ENCODE measurements at places on chromosomes 6 and 20. TPM values are rescaled to one million over a fixed set of nuclear protein-coding genes. Genes with fewer than 3 reads are reported as not detected.

CSNK2B gene
- 94.9 TPM for polyA plus RNA-seq

LY6G6F gene
- not detected for polyA plus RNA-seq

RFX6 gene
- polyA plus RNA-seq: not detected

CRISP1 gene
- not detected for polyA plus RNA-seq

ELOVL4 gene
- polyA plus RNA-seq: 0.40 TPM

TSBP1 gene
- polyA plus RNA-seq: not detected

HS3ST5 gene
- not detected for polyA plus RNA-seq

ADTRP gene
- 1.6 TPM for polyA plus RNA-seq

DNA sequence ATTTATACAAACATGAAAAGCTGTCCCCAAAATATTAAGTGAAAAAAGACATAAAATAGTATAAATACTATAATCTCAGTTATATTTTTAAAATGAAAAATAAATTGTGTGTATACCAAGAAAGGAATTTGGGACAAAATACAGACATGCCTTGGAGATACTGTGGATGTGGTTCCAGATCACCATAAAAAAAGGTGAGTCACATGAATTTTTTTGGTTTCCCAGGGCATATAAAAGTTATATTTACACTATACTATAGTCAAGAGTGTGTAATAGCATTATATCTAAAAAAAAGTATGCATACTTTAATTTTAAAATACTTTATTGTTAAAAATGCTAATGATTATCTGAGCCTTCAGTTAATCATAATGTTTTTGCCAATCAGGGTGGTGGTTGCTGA lies 17.4 kb upstream of the SDHAF4 start:
- DNase-seq: no peak

DNA sequence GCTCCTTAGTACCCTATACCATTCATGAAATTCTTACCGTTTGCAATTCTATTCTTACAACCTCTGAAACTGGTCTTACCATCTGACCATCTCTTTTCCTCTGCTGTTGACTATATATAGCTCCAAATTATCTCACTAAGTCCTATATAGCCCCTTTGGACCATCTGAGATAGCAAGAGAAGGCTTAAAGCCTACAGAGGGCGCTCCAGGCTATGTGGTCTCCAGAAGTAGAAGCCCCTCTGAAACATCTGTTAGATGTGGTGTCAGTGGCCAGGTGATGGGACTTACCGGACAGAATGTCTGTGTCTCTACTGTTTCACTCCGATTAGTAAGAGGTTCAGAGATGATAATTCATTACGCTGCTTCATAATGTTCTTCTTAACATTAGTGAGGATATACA lies 140.7 kb upstream of the BMP2 start:
- no peak for DNase-seq

- DNase-seq: no peak
These were observed 70.9 kb downstream of the ATG5 start for GRCh38 chr6:106254636-106255035.

DNA sequence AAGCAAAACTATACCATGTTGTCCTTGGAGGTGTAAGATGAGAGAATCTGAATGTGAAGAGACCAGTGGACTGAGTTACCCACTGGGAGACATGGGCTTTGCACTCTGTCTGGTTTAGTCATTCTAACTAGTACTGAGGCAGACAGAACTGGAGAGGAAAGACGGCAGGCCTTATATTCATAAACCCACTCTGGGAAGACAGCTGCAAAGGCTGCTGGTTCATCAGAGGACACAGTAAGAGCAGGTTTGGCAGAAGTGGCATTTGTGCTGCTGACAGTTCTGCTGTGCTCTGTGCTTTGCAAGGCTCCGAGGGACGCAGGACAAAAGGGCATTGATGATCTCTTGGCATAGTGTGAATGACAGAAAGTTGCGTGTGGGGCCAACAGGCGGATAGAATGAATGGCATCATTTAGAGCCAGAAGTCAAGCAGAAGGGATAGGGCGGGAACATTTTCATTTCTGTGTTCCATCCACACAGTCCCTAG lies 142.3 kb upstream of the TENT5A start:
- no peak for DNase-seq

DNA sequence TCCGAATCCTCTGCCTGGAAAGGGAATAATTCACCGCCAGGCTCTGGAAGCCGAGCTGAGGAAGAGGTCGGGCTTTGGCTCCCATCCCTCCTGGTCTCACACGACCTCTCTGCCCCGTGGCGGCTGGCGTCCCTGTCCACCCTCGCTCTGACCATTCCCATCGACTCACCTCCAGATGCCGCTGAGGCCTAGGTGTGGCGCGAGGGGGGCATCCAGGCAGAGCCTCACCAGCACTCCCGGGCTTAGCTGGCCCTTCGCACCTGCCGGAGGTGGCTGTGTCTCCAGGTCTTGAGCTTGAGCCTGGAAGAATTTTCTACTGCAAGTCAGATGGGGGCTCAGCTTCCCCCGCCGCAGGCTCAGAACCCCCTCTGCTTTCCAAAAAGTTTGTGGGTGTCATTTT lies 28.5 kb upstream of the SMOC2 start:
- no peak for DNase-seq

DNA sequence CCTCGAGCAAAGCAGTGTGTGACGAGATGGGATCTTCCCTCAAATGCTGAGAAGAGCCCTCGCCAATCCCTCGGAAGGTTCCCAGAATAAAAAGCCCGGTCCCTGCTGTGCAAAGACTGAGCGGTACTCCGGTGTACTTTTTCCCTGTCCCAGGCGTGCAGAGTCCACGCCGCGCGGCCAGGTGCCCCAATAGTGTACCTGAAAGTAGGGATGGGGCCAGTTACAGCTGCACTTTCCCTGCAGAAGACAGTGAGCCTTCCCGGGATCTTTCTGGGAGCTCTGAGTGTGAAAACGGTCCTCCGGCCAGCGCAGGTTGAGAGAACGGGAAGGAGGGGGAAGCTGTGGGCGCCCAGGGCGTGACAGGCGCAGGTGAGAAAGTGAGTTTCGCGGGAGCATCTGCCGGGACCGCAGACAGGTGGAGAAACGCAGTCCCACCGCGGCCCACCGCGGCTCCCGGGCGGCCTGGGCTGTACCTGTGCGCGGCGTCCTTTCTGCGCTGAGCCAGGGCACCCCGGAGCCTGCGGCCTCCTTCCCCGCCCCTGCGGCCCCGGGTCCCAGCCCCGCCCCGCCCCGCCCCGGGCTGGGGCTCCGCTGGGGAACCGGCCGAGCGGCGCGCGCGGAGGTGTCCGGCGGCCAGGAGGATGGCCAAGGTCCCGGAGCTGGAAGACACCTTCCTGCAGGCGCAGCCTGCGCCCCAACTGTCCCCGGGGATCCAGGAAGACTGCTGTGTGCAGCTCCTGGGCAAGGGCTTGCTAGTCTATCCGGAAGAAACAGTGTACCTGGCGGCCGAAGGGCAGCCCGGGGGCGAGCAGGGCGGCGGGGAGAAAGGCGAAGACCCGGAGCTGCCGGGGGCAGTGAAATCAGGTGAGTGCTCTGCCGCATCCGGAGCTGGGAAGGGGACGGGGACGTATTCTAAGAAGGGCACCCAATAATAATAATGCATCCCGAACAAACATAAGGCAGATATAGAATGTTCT lies at the start of gene RFX6:
TSS of gene RFX6 (plus strand) at position 608 of the 977 bp plus-strand sequence. CDS start at position 642, 34 bp downstream.
- no peak for DNase-seq

DNA sequence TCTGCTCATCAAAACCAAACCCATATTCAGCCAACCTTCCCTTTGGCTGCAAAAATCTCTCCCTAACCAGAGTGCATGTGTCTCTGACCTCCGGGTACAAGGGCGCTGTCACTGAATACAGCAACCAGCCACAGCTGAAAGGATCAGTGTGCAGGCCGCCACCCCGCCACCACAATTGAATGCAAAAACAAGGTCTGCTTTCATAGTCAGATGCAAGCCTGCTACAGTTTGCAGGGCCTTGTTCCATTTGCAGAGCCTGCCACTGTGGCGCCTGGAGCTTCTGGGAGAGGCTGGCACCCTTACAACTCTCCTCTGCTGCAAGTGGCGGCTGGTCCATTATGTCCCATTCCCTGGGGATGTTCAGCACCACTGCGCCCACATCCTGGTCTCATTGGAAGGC lies 23.5 kb downstream of the MDGA1 start:
- no peak for DNase-seq

DNA sequence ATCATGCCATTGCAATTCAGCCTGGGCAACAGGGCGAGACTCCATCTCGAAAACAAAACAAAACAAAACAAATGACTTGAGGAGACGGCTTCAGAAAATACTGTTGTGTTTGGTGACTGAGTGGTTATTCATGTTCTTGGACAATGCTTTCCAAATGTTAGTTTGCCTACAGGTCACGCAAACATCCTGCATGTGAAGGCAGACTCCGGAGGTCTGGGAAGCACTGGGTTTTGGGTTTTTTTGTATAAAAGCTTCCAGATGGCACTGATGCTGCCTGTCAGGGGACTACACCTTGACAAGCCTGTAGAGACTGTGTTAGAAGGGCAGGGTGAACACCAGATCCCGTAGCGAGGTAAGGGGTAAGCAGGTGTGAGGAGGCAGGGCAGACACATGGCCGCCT lies 81.7 kb downstream of the THBS2 start:
- DNase-seq: peak; percentile 92

GRCh38 chr6:165704045-165704748 lies 41.2 kb upstream of the PDE10A start:
- DNase-seq: no peak

- DNase-seq: no peak
These were observed 89.4 kb downstream of the CEP162 start for GRCh38 chr6:84137989-84138575.

GRCh38 chr6:143575440-143575839 lies 63.9 kb upstream of the FUCA2 start:
- DNase-seq: no peak

DNA sequence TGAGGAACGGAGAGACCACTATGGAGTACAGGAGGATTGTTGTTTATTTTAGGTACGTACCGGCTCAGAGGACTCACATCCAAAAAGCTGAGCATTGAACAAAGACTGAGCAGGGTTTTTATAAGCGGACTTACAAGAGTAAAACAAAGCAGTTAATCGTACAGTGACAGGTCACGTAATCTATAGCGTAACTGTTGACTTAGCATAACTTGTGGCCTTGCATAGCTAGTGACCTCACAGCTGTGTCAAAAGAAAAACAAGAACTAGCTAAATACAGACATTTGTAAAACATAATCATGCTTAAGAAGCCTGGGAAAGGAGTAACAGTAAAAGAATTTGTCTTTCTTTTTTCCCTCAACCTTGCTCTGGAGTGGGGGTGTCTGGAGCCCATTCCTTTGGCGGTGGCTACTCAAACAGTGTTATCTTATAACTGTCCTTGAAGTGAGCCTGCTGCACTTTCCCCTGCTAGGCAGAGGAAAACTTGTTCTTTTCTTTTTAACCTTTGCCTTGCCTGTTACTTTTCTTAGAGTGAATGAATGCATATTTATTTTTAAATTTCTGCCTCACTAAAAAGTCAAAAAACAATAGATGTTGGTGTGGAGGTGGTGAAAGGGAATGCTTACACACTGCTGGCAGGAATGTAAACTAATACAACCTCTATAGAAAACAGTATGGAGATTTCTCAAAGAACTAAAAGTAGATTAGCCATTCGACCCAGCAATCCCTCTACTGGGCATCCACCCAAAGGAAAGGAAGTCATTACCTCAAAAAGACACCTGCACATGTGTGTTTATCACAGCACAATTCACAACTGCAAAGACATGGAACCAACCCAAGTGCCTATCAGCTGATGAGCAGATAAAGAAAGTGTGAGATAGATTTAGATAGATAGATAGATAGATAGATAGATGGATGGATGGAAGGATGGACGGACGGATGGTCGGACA lies 109.0 kb downstream of the TAF4 start:
- DNase-seq: no peak

- no peak for DNase-seq
These were observed 31.2 kb downstream of the TNFRSF21 start for GRCh38 chr6:47278545-47278944.

DNA sequence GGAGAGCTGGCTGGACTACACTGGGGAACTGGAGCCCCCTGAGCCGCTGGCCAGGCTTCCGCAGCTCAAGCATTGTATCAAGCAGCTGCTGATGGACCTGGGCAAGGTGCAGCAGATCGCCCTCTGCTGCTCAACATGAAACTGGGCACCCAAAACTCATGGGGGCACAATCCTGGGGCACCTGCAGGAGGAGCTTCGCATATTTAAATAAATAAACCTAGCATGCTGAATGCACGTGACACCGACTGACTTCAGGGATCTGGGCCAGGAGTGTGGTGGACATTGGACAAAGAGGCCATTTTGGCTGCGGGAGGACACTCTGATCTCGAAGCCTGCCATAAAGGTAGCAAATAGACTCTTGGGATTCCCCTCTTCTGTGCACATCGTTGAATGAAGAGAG lies 6.8 kb downstream of the SCAND1 start:
- no peak for DNase-seq

DNA sequence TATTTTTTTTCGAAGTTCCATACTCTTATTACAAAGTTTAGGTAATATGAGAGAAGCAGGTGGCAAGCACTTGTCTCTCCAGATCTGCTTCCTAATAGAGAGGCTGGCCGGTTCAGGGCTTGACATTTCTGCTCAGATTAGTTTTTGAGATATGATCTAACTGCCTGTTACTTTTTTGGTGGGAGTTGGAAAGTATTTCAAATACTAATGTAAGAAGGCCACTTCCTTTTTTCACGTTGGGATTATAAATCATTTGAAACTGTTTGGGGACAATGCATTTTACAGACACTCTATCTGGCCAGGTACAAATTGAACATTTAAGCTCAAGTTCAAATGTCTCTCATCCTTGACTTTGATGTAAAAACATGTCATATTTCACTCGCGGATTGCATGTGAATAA lies 222.1 kb upstream of the SULF2 start:
- no peak for DNase-seq

DNA sequence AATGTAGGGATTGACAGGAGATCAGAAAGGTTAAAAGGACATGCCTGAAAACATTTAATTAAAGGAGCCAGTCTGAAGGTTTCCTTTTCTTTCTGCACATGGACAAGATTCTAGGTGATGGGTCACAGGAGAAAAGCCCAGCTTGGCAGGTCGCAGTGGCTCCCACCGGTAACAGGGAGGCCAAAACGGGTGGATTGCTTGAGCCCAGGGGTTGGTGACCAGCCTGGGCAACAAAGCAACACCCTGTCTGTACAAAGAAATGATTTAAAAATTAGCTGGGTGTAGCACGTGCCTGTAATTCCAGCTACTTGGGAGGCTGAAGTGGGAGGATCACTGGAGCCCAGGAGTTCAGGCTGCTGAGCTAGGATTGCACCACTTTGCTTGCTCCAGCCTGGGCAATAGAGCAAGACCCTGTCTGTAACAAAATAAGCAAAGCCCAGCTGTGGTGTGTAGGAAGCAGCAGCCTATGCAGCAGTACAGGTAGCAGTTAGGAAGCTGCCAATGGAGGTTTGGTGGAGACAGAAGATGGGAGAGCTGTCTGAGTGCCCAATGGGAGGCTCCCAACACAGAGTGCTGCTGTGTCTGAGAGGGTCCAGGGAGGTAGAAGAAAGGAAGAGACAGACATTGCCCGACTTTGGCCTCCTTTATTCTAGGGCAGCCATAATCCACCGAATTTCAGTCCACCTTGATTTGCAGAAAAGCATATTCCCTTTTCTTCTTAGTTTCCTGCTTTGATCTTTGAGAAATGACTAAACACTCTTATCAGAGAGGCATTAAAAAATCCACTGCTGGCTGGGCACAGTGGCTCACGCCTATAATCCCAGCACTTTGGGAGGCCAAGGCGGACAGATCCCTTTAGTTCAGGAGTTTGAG lies 7.1 kb upstream of the AP5S1 start:
- no peak for DNase-seq

- no peak for DNase-seq
These were observed 132.8 kb downstream of the QKI start for GRCh38 chr6:163547287-163547686.

GRCh38 chr6:33585403-33586107 lies 5.5 kb upstream of the BAK1 start:
- no peak for DNase-seq

- no peak for DNase-seq
These were observed 9.0 kb downstream of the METTL24 start for GRCh38 chr6:110348961-110349690.

Data from BJ (cell line).